ENCODE measurements at places on chromosomes 2 and 18.

- DNase-seq = no peak
These were observed 464.0 kb downstream of the FBXO15 start for GRCh38 chr18:73683409-73684238.

- DNase-seq = peak; percentile 12
These were observed 29.7 kb downstream of the TAF4B start for GRCh38 chr18:26255695-26256622.

DNA sequence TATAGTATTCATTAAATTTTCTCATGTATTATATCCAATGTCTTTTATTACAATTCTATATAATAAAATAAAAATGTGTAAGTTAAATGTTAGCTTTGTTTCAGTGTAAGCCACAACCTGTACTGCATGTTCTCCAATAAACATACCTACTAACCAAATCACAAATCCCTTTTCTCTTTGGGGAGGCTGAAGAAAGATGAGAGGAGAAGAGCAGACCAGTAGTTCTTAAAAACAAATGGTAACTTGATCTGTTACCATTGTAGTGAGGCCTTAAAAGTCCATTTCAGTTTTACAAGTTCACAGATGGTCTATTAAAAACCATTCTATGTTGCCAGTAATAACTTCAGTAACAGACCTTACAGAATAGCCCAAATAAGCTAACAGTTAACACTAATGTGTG, 100.5 kb downstream of the SOS1 start:
- no peak for DNase-seq

- DNase-seq = no peak
These were observed 38.0 kb downstream of the PPP3R1 start for GRCh38 chr2:68214381-68214780.

GRCh38 chr18:23669804-23670405, 7.2 kb upstream of the ANKRD29 start:
- DNase-seq = no peak

GRCh38 chr2:114857196-114857595, 414.8 kb downstream of the DPP10 start:
- no peak for DNase-seq

DNA sequence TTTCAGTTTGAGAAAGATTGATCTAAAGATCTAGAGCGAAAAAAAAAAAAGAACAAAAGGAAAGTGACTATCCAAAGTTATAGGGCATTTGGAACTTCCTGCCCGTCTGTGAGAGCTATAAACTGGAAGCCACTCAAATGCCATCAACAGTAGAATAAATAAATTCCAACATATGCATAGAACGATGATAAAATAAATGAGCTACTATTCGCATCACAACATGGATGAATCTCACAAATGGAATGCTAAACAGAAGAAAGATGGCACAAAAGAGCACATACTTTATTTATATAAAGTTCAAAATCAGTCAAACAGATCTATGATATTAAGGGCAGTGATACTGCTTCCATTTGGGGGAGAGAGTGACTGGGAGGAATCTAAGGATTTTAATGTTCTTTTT, 128.8 kb downstream of the TTC32 start:
- no peak for DNase-seq

DNA sequence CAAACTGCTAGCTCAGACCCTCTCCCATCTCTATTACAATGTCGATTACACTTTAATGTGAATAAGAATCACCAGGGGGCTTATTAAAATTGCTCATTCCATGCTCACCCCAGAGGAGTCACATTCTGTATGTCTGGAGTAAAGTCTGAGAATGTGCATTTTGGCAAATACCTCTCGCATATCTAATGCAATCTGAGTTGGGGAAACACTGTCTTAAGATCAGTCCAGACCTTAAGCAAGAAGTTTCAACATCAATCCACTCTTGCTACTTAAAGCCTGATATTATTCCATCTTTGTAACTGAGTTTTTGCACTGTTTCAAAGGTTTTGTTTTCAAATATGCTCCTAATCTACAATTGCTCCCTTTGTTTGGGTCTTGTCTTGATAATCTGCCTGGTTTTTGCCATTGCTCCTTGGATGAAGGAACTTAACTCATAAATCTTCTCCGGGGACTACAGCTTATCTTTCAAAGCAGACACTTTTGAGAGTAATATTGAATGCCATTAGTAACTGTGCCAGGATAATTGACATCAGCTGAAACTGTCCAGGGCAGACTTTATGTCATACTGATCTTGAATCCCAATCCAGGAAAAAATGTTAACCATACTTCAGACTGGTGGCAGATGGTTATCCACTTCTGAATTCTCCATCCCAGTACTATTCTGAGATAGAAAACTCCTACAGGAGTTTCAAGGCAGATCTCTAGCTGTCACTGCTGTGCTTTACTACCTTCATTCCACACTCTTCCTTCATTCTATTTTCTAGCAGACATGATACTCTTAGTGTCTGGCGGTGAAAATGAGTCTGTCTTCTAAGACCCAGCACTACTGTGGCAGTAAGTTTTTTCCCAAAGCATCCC, 200.9 kb downstream of the ERBB4 start:
- no peak for DNase-seq

DNA sequence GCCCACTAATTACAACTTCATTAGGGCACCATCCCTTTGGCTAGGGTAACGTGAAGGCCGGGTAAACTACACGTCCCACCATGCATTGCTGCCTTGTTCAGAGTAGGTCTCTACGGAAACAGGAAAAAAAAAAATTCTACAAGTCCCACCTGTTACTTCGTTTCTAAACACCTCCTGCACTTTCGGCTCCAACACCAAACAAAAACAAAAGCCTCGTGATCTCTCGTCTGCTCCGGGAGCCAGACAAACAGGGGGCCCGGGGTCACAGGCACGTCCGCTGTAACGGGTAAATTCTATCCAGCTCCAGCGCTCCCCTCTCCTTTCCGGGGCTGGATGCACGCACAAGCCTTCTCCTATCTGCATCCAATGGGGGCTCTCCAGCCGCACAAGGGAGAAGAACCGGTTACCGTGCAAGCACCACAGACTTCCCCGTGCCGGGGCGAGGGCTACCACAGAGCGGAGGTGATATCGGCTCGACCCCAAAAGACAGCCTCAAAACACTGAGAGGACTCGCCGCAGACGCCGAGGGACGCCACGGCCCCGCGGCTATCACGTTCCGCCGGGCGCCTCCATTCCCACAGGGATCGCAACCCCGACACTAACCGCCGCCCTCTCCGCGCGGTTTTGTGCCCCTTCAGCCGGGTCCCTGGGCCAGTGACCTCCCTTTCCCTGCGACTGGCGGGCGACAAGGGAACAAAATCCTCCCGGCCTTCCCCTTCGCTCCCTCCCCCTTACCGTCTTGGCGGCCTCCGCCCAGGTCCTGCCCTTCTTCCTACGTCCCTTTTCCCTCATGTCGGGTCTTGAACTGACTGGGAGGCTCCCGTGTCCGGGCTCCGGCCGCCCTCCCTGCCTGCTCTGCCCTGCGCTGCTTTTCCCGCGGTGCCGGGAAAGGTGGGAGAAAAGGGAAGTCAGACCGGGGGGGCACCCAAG, 591 bp downstream of the ASXL2 start:
- DNase-seq = peak; percentile 48

- no peak for DNase-seq
These were observed 42.6 kb upstream of the ASXL2 start for GRCh38 chr2:25920786-25921415.

GRCh38 chr2:11899264-11899818, 152.9 kb downstream of the LPIN1 start:
- DNase-seq = no peak

DNA sequence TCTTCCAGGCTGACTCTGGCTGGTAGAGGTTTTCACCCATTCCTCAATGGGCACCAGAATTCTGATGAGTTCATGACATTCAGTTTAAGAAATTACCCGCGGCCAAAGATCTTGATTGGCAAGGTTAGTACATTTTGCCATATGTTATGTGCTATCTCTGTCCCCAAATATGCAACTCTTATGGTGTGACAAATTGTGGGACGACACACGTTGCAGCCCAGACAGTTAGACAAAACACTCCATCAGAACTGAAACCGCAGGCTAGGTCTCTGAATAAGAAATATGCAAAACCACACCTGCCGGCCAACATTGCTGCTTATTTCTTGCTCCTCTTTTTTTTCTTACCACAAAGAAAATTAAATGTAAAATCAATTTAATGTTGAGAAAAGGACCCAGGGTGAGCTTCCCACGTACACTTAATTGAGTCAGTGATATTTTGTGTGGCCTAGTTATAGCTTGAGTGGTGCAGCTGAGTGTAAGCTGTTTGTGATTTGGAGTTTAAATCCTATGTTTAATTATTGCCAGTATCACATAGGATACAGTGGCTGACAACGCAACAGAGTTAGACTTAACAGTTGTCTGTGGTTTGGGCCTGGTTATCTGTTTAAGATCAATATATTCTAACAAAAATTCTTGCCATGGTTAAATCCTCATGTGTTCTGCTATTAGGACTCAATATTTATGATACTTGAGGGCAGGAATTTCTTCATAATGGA, 35.7 kb upstream of the LTBP1 start:
- no peak for DNase-seq

- peak; percentile 92 for DNase-seq
These were observed 94.3 kb upstream of the ITGB6 start for GRCh38 chr2:160294339-160294803.

GRCh38 chr2:23036629-23037028, 348.4 kb upstream of the KLHL29 start:
- no peak for DNase-seq

DNA sequence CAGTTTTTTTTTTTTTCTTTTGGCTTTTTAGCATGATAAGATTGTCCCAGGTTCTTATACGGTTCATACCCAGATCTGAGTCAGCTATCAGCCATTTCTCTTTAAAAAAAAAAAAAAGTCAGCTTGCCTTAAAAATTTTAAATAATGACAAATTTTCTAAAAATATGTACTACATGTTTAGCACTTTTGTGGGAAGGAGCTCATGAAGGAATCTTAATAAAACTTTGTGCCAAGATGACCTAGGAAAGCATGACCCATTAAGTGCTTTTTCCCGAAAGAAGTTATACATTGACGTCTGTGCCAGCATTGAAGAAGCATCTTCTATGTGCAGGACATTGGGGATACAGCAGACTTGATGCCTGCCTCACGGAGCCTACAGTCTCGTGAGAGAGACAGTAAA, 4.5 kb upstream of the RBMS1 start:
- DNase-seq = no peak

GRCh38 chr2:202375033-202375608, 1.0 kb upstream of the BMPR2 start:
- DNase-seq = peak; percentile 43

- DNase-seq = no peak
These were observed 266.5 kb downstream of the NEDD4L start for GRCh38 chr18:58310517-58310916.

DNA sequence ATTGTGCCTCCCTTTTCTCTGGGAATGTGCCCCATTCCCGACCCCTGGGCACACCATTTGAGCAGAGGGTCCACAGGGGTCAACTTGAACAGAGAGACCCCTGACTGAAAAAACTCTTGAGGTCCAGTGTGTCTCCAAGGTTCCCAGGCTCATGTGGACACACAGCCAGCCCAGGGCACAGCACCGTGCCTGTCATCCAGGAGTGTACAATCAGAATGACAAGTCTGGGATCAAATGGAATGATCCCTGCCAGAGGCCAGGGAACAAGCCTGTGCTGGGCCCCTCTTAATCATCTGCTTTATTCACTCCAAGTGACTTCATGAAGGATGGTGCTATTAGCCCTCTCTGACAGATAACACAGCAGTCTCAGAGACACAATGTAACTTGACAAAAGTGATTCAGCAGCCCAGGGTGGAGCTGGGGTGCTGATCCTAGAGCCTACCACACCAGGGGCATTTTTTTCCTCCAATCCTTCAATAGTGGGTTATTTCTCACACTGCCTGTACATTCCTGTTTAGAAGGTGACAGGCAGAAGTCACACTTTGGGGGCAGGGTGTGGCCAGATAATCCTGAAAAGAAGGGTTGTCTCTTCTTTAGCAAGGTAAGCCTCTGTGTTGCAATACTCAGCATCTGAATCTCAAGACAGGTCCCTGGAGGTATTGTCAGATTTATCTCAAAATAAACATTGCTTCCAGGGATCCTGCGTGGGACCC, 84.0 kb upstream of the TMEM200C start:
- DNase-seq = no peak

DNA sequence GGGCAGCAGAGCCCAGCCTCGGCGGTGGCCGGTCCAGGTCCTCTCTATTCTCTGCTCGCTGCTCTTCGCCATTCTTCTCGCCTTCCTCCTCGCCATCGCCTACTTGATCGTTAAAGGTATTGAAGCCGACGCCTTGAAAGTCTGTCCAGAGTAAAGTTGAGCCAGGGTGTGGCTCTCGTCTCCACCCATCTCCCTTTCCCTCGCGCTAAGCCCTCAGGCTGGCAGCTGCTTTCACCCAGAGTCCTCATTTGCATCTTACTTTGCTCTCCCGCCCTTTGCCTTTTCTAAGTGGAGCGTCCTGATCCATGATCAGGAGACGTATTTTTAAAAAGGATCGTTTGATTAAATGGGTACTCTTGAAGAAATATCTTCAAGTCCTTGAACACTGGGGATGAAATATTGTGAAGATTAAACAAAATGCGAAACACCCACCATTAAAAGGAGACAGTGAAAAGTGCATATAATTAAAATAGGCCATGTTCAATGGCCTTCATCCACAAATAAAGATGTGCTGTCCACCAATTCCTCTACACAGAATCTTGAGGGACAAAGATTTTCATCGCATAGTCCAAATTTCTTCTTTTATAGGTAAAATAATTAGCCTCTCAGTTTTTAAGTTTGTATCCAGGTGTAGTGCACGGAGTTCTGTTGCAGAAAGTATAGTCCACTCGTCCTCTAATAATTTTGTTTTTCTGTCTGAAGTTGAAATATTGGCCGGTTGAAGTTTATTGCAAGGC, 657 bp downstream of the ARL6IP6 start:
- peak; percentile 44 for DNase-seq

DNA sequence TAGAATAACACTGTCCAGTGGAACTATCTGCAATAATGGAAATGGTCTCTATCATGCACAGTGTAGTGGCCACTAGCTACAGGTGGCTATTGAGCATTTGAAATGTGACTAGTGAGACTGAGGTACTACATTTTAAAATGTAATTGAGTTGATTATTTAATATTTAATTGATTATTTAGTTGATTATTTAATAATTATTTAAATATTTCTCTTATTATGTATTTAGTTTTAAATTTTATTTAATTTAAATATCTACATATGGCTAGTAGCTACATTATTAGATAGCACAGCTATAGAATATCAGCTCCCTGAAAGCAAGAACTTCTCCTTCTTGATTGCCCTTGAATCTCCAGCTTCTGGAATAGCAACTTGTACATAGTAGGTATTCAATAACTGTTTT, 12.8 kb upstream of the ZNF521 start:
- no peak for DNase-seq

GRCh38 chr18:13218368-13218991, at the start of gene LDLRAD4:
TSS of gene LDLRAD4 (plus strand) at chr18:13218760.
- DNase-seq = peak; percentile 32

GRCh38 chr2:73156539-73157124, 43.9 kb upstream of the RAB11FIP5 start:
- peak; percentile 52 for DNase-seq

DNA sequence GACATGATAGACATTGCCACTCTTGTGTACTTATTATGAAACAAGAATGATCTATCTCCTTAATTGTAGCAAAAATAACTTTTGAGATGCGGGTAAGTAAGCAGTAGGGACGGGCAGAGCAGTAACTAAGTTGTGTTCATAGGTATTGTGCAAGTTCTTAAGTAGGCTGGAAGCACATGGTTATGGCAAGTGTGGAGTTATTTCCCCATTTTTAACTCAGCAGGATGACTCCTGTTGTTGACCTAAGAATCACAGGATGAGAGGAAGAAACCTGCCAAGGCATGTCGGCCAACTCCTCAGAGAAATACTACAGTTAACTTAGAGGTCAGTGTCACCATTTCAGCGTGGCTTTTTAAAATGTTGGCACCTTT, 51.1 kb upstream of the FN1 start:
- peak; percentile 87 for DNase-seq
